ENCODE measurements at places on chromosomes 5 and 9.

GRCh38 chr5:10427201-10427600, 14.5 kb upstream of the ROPN1L start:
- no peak for DNase-seq

DNA sequence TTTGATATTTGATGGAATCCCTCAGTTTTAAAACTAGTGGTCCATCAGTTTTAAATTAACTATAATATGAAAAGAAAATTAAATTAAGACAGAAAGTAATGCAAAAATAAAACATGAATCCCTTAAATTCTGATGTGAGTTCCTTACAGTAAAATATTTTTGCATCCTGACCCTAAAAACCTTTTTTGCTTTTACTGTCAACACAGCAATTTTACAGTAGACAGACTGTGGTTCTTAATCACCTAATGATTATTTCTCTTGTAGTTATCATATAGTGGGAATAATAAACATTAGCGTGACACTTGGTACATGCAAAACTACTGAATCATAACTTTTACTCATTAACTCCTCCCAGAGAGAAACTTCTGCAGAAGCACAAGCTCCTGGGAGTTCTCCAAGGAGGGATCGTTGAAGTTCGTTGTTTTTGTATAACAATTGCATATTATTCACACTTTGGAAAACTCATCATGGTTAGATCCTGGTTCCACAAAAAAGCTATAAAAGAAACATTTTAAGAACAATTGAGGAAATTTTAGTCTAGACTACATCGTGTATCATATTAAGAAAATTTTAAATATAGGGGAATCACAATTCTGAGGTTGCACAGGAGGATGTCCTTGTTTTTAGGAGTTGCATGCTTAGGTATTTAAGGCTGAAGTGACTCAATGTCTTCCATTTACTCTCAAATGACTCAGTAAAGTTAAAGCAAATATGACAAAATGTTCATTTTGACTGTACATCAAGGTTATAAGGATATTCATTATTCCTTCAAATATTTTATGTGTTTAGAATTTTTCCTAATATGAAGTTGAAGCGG, 88.2 kb upstream of the NIPAL4 start:
- DNase-seq: no peak

DNA sequence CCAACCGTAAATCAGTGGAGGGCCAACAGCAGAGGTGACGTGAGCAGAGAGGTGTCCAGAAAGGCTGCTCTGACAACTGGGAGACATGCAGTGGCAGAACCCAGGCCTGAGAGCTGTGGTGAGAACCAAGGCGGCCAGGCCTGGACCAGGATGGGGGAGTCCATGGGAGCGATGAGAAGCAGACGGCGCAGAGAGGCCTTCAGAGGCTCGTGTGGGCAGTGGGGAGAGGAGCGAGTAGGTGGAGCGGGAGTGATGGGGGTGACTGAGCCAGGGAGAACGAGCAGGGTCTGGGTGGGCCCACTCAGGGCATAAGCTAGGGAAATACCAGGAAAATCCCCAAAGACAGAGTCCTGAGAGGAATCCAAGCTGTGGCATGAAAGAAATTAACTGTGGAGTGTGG, 7.9 kb upstream of the IL3 start:
- no peak for DNase-seq

GRCh38 chr9:131671133-131671520, 68.7 kb downstream of the RAPGEF1 start:
- no peak for DNase-seq

- no peak for DNase-seq
These were observed 6.5 kb upstream of the HAND1 start for GRCh38 chr5:154484393-154485095.

- DNase-seq: no peak
These were observed 33.7 kb upstream of the MACIR start for GRCh38 chr5:103224894-103225246.
